Mesothelial cell of epicardium (in vitro differentiated cells): ENCODE measurements at places on chromosomes 1 and 21. TPM values are rescaled to one million over a fixed set of nuclear protein-coding genes. Genes with fewer than 3 reads are reported as not detected.

ESRRG gene
- 11.0 to 12.7 TPM (median 11.9 TPM) in 3 replicates for total RNA-seq

DNA sequence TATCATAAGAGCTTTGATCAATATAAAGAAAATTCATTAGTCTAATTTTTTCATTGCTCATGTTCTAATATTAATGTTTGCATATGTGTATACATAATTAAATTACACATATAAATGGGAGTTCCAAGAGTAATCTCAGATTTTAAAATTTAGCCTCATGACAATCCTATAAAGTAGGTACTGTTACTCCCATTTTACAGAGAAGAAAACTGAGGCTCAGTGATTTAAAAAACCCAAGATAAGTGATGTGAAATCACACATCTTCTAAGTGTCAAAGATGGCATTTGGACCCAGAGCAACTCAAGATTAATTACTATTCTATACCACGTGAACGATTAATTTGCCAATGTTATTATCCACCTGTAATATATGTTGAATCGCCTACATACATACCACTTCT is 122.3 kb downstream of the TM2D1 start:
- no peak overlapping the region for H3K27ac ChIP-seq
- DNase-seq, result no peak
- no peak overlapping the region for H3K4me3 ChIP-seq
- H3K36me3 ChIP-seq, result peaks cover 5% of the 10 kb centered on the region
- H3K4me1 ChIP-seq, result peaks cover 23% of the 10 kb centered on the region

SLAMF9 gene
- total RNA-seq, result not detected in 3 replicates

- DNase-seq, result no peak
- H3K27me3 ChIP-seq, result peaks cover 38% of the 10 kb centered on the region
- H3K36me3 ChIP-seq, result no peaks in the 10 kb centered on the region
- no peak overlapping the region for H3K27ac ChIP-seq
- H3K4me3 ChIP-seq, result peak overlapping the region; percentile 86
- H3K4me1 ChIP-seq, result peaks cover 35% of the 10 kb centered on the region
Observed at GRCh38 chr1:205775717-205776056, 405 bp upstream of the RAB29 start.

OR2T29 gene
- total RNA-seq, result not detected in 3 replicates

- H3K4me3 ChIP-seq, result no peak overlapping the region
- no peaks in the 10 kb centered on the region for H3K27me3 ChIP-seq
- no peak for DNase-seq
- H3K36me3 ChIP-seq, result no peaks in the 10 kb centered on the region
Observed at GRCh38 chr1:58811303-58811702, 27.5 kb upstream of the JUN start.

- no peaks in the 10 kb centered on the region for H3K27me3 ChIP-seq
- no peak overlapping the region for H3K4me3 ChIP-seq
- no peak overlapping the region for H3K27ac ChIP-seq
- DNase-seq, result no peak
Observed at GRCh38 chr1:58753431-58753866, 30.4 kb downstream of the JUN start.

KIF21B gene
- total RNA-seq, result 6.5 to 7.0 TPM (median 6.9 TPM) in 3 replicates

DNA sequence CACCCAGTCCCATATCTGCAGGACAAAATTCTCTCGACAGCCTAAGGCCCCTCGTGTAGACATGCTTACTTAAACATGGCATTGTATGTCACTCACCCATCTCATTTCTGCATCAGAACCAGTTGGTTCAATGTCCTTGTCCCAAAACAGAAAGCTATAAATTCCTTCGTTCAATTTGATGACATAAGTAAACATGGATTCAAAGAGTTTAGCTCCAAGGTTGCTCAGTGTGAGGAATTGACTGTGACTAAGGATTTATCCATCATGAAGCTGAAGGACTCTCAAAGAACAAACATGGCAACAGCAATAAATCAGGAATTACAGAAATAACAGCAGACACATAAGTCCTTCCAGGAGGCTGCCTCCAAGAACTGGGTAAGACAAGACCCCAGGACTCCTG is 237.2 kb downstream of the TOMM20 start:
- H3K27me3 ChIP-seq, result no peaks in the 10 kb centered on the region
- no peak overlapping the region for H3K27ac ChIP-seq
- H3K4me3 ChIP-seq, result no peak overlapping the region
- no peaks in the 10 kb centered on the region for H3K36me3 ChIP-seq
- peaks cover 7% of the 10 kb centered on the region for H3K4me1 ChIP-seq

RGS5 gene
- 209 to 263 TPM (median 218 TPM) in 3 replicates for total RNA-seq

DNA sequence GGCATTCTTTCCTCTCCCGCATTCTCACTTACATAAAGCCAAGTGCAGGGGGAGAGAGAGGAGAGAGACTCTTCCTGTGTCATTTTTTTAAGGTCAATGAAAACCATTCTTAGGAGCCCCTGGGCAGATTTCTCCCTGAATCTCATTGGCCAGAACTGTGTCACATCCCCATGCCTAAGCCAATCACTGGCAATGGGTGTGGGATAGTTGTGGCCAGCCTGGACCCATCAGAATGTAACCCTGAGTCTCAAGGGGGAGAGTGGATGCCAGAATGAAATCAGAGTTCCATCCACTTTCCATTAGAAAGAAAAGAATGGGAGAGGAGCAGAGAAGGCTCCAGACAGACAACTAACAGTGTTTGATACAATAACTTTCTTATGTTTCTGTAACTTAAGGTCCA is 31.2 kb upstream of the COQ8A start:
- no peak overlapping the region for H3K27ac ChIP-seq
- peaks cover 5% of the 10 kb centered on the region for H3K4me1 ChIP-seq
- no peaks in the 10 kb centered on the region for H3K27me3 ChIP-seq
- H3K4me3 ChIP-seq, result no peak overlapping the region
- no peaks in the 10 kb centered on the region for H3K36me3 ChIP-seq

GRCh38 chr21:38067086-38067739 is 151.0 kb upstream of the KCNJ6 start:
- DNase-seq, result no peak
- peaks cover 28% of the 10 kb centered on the region for H3K27me3 ChIP-seq
- H3K36me3 ChIP-seq, result no peaks in the 10 kb centered on the region
- H3K27ac ChIP-seq, result no peak overlapping the region

DNA sequence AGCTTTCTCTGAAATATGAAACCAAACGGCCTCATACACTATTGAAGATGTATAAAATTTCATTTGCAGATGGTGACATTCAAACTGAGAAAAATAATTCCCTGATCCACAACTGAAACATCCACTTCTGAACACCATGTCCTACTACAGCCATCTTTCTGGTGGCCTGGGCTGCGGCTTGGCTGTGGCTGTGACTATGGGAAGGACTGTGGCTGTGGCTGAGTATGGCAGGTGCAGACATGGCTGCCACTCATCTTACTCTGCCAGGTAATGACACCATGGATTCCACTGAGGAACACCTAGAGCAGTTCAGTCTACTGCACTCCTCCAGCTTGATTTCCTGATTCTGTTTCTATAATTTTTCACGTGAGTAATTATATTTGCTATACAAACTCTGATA is at the start of gene KRTAP20-4:
KRTAP20-4 (plus strand) TSS at position 106 of the 400 bp plus-strand sequence.
- H3K4me1 ChIP-seq, result no peaks in the 10 kb centered on the region
- H3K27ac ChIP-seq, result no peak within 1 kb of the TSS

FMO2 gene
- total RNA-seq, result not detected in 3 replicates

- H3K4me1 ChIP-seq, result peaks cover 10% of the 10 kb centered on the region
- DNase-seq, result no peak
- no peak overlapping the region for H3K27ac ChIP-seq
- no peaks in the 10 kb centered on the region for H3K27me3 ChIP-seq
- H3K4me3 ChIP-seq, result no peak overlapping the region
- H3K36me3 ChIP-seq, result no peaks in the 10 kb centered on the region
Observed at GRCh38 chr1:173422456-173422976, 54.6 kb upstream of the PRDX6 start.

DNA sequence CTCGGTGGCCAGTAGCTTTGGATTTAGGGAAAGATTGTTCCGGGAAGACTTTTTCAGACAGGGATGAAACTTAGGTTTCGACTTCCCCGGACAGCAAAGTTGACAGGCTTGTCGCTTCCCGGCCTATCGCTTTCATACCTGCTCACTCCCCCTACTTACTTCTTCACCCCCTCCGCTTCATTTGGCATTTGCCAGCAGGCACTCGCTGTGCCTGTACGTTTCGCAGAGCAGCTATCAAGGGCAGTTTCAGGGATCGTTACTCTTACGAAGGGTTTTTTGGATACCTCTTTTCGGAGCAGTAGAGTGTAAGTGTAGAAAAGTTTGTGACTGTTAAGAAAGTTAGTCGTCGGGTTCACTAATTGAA is 393 bp downstream of the BLZF1 start:
- H3K36me3 ChIP-seq, result peaks cover 15% of the 10 kb centered on the region
- H3K27ac ChIP-seq, result no peak overlapping the region
- no peak overlapping the region for H3K4me3 ChIP-seq
- no peaks in the 10 kb centered on the region for H3K27me3 ChIP-seq
- peak; percentile 39 for DNase-seq
- H3K4me1 ChIP-seq, result peaks cover 6% of the 10 kb centered on the region

- H3K4me1 ChIP-seq, result peaks cover 10% of the 10 kb centered on the region
- H3K36me3 ChIP-seq, result no peaks in the 10 kb centered on the region
- DNase-seq, result no peak
- H3K27me3 ChIP-seq, result peaks cover 16% of the 10 kb centered on the region
- H3K4me3 ChIP-seq, result no peak overlapping the region
- H3K27ac ChIP-seq, result no peak overlapping the region
Observed at GRCh38 chr1:4974981-4975685, 320.7 kb downstream of the AJAP1 start.

DNA sequence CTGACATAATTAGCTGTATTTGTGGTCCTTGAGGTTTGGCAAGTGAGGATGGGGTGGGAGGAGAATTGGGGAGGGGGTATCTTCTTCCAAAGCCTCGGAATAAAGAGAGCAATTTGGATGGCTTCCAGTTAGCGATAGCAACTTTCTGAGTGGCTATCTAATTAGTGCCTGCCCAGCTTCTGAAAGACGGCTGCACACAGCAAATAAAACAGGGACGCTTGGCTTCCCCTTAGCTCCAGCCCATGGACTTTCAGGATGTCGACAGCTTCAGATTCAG is 31.1 kb downstream of the KLHDC7A start:
- peaks cover 19% of the 10 kb centered on the region for H3K27me3 ChIP-seq
- no peaks in the 10 kb centered on the region for H3K4me1 ChIP-seq
- DNase-seq, result no peak
- no peak overlapping the region for H3K4me3 ChIP-seq

GRCh38 chr1:85838238-85838637 is 130.0 kb upstream of the ZNHIT6 start:
- H3K27ac ChIP-seq, result no peak overlapping the region
- no peak for DNase-seq
- peaks cover 5% of the 10 kb centered on the region for H3K4me1 ChIP-seq
- H3K27me3 ChIP-seq, result peaks cover 8% of the 10 kb centered on the region
- no peak overlapping the region for H3K4me3 ChIP-seq

- H3K27me3 ChIP-seq, result no peaks in the 10 kb centered on the region
- H3K4me1 ChIP-seq, result peaks cover 12% of the 10 kb centered on the region
- peaks cover 7% of the 10 kb centered on the region for H3K36me3 ChIP-seq
- no peak overlapping the region for H3K4me3 ChIP-seq
- H3K27ac ChIP-seq, result peak overlapping the region; percentile 35
Observed at GRCh38 chr1:21042929-21043605, 133.6 kb downstream of the EIF4G3 start.

- no peak overlapping the region for H3K4me3 ChIP-seq
- H3K36me3 ChIP-seq, result no peaks in the 10 kb centered on the region
- no peak for DNase-seq
- no peaks in the 10 kb centered on the region for H3K4me1 ChIP-seq
Observed at GRCh38 chr1:224783006-224783651, 146.3 kb upstream of the DNAH14 start.

DNA sequence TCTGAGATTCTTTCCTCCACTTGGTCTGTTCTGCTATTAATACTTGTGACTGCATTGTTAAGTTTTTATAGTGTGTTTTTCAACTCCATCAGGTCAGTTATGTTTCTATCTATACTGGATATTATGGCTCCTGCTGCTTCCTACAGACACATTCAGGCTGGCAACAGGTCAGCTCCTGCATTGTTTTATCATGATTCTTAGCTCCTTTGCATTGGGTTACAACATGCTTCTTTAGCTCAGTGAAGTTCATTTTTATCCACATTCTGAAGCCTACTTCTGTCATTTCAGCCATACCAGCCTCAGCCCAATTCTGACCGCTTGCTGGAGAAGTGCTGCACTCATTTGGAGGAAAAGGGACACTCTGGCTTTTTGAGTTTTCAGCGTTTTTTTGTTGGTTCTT is 37.3 kb upstream of the F3 start:
- no peaks in the 10 kb centered on the region for H3K27me3 ChIP-seq
- H3K36me3 ChIP-seq, result peaks cover 37% of the 10 kb centered on the region
- peaks cover 19% of the 10 kb centered on the region for H3K4me1 ChIP-seq
- H3K27ac ChIP-seq, result no peak overlapping the region
- DNase-seq, result no peak

DNA sequence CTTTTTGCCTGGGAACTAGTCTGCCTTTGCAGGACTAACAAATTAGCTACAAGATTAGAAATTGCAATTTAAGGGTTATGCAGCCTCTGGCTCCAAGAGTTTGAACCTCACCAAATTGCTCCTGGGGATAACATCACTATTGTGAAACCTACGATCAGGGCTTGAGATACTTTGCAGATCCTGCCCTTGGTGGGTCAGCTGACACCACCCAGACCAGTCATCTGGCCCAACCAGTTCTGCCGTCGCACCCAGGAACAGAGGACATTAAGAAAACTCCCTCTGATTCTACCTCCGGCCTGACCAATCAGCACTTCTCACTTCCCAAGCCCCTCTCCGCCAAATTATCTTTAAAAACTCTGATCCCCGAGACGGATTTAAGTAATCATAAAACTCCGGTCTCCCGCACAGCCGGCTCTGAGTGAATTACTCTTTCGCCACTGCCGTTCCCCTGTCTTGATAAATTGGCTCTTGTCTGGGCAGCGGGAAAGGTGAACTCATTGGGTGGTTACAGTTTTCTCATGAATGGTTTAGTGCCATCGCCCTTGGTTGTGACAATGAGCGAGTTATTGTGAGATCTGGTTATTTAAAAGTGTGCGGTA is 32.9 kb upstream of the B3GALT5 start:
- no peak overlapping the region for H3K27ac ChIP-seq
- no peak for DNase-seq
- H3K36me3 ChIP-seq, result no peaks in the 10 kb centered on the region
- no peaks in the 10 kb centered on the region for H3K27me3 ChIP-seq

DNA sequence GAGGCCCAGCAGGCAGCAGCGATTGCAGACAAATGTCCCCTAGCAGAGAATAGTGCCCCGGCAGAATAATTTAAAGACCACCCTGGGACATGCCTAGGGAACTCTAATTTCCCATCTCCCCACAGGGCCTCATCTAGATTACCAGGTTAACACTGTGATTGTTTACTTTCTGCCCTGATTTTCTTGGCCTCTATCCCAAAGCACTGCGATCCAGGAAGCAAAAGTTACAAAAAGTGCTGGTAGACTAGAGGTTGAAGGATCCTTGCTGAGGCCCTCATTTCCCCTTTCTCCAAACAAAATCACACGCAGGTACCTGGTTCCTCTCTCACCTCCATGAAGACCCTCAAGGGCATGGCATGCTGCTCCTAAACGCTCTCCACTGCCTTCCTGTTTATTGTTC is 229.7 kb downstream of the C1orf94 start:
- H3K4me1 ChIP-seq, result peaks cover 9% of the 10 kb centered on the region
- DNase-seq, result no peak
- no peak overlapping the region for H3K27ac ChIP-seq
- H3K27me3 ChIP-seq, result peaks cover 8% of the 10 kb centered on the region
- H3K4me3 ChIP-seq, result no peak overlapping the region
- H3K36me3 ChIP-seq, result no peaks in the 10 kb centered on the region
